Panc1 (cell line): ENCODE measurements at places on chromosomes 11 and 22. TPM values are rescaled to one million over a fixed set of nuclear protein-coding genes. Genes with fewer than 3 reads are reported as not detected.

DNA sequence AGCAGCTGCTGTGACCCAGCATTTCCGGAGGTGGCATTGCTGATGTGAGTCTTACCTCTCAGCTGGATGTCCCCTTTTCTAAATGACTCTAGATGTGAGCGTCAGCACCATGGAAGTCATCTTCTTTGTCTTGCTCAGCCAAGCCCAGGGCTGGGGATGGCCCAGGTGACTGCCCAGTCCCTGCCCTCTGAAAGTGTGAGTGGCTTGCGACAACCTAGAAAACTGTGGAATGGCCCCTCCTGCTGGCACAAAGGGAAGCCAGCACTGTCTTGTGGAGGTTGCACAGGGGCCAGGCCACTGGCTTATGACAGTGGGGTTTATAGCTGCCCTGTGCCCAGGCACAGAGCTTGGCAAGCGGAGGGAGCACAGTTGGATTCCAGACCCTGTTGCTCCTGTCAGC, 6.2 kb downstream of the TUB start:
- H3K27ac ChIP-seq: no peak overlapping the region
- no peak for DNase-seq
- no peak overlapping the region for H3K4me3 ChIP-seq

DNA sequence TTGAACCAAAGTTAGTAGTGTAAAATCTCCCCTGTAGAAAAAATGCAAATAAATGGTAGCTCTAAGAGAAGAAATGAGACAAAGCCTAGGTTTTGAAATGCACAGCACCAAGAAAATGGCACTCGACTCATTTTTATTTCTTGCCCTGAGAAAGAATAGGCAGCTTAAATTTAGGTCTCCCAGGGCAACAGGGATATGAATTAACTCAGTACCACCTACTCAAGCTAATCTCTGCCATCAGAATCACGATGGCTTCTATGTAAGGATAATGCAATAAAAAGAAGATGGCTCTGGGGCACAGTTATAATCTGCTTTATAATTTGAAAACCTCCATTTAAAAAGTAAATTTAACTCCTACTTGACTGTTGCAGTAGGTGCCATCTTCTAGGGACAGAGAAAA, 1784.3 kb downstream of the LRRC4C start:
- DNase-seq: no peak
- no peaks in the 10 kb centered on the region for H3K36me3 ChIP-seq
- H3K27me3 ChIP-seq: no peaks in the 10 kb centered on the region
- no peak overlapping the region for H3K27ac ChIP-seq

DNA sequence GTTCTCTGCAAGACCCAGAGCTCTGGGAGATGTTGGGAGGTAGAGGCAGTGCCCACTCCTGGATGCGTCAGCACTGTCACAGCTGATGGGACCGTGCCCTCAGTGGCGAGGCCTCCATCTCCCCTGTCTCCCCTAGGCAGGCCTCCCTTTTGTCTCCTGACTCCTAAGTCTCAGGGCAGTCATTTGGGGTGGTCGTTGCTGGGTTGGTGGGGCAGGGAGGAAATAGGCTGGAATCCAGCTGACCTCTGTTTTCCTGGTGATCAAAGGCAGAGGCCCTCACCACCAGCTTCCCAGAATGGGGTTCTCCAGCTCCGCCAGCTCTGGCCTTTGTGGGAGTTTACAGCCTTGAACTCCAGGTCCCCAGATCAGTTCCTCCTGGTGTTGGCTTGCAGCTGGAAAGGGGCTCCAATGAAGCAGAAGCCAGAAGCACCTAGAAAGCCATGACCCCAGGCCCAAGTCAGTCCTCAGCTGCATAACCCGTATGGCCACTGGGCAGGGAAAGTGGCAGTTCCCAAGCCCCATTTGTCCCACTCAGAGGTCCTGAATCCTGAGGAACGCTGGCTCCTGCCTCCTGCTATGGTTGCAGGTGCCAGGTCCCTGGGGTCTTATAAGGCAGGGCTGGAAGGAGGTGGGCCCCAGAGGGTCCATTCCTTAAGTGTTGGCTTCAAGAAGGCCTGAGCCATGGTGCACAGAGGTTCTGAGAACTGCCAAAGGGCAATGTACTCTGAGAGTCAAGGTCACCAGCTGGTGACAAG, 7.3 kb upstream of the FXYD2 start:
- H3K27ac ChIP-seq: no peak overlapping the region
- no peaks in the 10 kb centered on the region for H3K36me3 ChIP-seq
- peaks cover 3% of the 10 kb centered on the region for H3K27me3 ChIP-seq
- H3K4me3 ChIP-seq: no peak overlapping the region
- no peaks in the 10 kb centered on the region for H3K4me1 ChIP-seq

DNA sequence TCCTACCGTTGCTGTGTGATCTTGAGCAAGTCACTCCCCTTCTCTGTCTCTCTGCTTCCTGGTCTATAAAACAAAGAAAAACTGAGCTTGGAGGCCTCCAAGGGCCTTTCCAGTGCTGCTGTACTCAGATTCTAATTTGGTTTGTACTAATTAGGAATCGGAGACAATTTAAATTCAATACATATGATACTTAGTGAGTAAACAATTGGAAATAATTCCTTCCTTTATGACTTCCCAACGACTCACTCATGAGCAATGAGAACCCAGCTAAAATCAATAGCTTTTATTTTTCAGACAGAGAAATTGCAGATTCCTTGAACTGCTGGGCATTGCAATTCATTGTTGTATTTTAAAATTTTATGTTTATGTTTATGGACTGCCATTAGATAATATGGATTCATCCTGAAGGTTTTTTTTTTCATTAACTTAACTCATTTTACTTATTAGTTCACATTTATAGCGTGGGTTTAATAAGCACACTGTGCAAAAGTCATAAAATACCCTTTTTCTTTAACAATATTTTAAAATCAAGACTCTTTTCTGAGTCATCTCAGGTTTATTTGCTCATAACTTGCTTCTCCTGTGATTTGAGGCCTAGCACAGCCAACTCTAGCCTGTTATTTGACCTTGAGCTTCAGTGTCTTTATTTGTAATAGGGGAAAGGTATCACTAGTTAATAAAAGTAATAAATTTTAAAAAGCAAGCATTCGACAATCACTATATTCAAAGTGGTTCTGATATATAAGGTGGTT, 95.8 kb downstream of the TP53I11 start:
- peak overlapping the region; percentile 59 for H3K27ac ChIP-seq
- no peak for DNase-seq
- H3K4me3 ChIP-seq: no peak overlapping the region
- peaks cover 20% of the 10 kb centered on the region for H3K4me1 ChIP-seq
- no peaks in the 10 kb centered on the region for H3K36me3 ChIP-seq

DNA sequence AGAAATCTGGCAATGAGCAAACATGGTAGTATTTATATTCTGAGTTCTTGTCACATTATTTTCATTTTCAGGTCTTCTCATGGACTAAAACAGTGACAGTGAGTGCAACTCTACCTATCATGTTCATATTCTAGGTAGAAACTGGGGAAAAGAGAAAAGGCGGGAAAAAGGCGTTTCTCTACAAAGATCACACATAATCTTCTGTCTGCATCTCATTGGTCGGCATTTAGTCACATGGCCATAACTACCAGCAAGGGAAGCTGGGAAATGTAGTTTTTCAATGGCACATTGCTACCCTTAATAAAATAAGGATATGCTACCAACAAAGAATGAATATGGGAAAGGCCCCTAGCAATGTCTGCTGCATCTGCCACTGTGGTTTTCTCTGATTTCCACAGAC, 57.6 kb upstream of the B3GAT1 start:
- DNase-seq: no peak
- no peaks in the 10 kb centered on the region for H3K4me1 ChIP-seq
- no peak overlapping the region for H3K27ac ChIP-seq
- H3K4me3 ChIP-seq: no peak overlapping the region
- H3K36me3 ChIP-seq: no peaks in the 10 kb centered on the region

GRCh38 chr11:7515447-7515886, 1.7 kb downstream of the PPFIBP2 start:
- peaks cover 6% of the 10 kb centered on the region; the same call in 1 of the 2 replicates for H3K27me3 ChIP-seq
- no peak overlapping the region for H3K27ac ChIP-seq
- DNase-seq: no peak
- peaks cover 17% of the 10 kb centered on the region for H3K4me1 ChIP-seq

- H3K27ac ChIP-seq: peak overlapping the region; percentile 93
- peaks cover 31% of the 10 kb centered on the region for H3K4me1 ChIP-seq
- H3K36me3 ChIP-seq: no peaks in the 10 kb centered on the region; the same call in 1 of the 2 replicates
- DNase-seq: peak; percentile 60
- H3K27me3 ChIP-seq: no peaks in the 10 kb centered on the region
Measured at GRCh38 chr11:8963569-8964323, 496 bp downstream of the TMEM9B start.

DNA sequence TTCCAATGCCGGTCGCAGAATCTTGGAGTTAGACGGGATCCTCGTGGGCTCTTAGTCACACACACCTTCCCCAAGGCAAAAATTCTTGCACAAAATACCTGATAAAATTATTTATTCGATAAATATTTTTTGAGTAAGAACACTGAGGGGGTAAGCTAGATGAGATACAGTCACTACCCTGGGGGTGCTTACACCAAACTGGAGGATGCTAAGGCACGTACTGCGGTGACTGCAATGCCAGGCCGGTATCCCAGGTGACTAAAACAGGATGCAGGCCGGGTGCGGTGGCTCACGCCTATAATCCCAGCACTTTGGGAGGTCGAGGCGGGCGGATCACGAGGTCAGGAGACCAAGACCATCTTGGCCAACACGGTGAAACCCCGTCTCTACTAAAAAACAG, 1.7 kb upstream of the MRTFA start:
- H3K36me3 ChIP-seq: peaks cover 2% of the 10 kb centered on the region; the same call in 1 of the 2 replicates
- H3K4me3 ChIP-seq: no peak overlapping the region
- H3K27ac ChIP-seq: peak overlapping the region; percentile 90
- H3K27me3 ChIP-seq: no peaks in the 10 kb centered on the region
- DNase-seq: no peak

GRCh38 chr11:1928470-1928890, 9.0 kb downstream of the TNNT3 start:
- peaks cover 17% of the 10 kb centered on the region for H3K4me1 ChIP-seq
- H3K27me3 ChIP-seq: no peaks in the 10 kb centered on the region

GRCh38 chr22:27816552-27816951, 15.0 kb upstream of the MN1 start:
- H3K4me1 ChIP-seq: no peaks in the 10 kb centered on the region
- H3K36me3 ChIP-seq: no peaks in the 10 kb centered on the region
- H3K27me3 ChIP-seq: no peaks in the 10 kb centered on the region
- no peak for DNase-seq

GRCh38 chr22:44102856-44103255, 77.9 kb upstream of the PARVG start:
- H3K36me3 ChIP-seq: no peaks in the 10 kb centered on the region
- H3K4me1 ChIP-seq: no peaks in the 10 kb centered on the region
- H3K27ac ChIP-seq: no peak overlapping the region
- no peaks in the 10 kb centered on the region for H3K27me3 ChIP-seq
- no peak for DNase-seq

GRCh38 chr11:107202241-107202640, 184.0 kb upstream of the GUCY1A2 start:
- no peak for DNase-seq
- H3K4me1 ChIP-seq: no peaks in the 10 kb centered on the region
- peaks cover 4% of the 10 kb centered on the region; the same call in 1 of the 2 replicates for H3K27me3 ChIP-seq

POU2AF3 gene
- total RNA-seq: 0.64 TPM

CCDC87 gene
- 2.0 TPM for total RNA-seq

TMEM121B gene
- total RNA-seq: 0.44 TPM
